T47D (cell line): ENCODE measurements at places on chromosomes 5 and 9.

- DNase-seq = no peak
Measured at GRCh38 chr5:33725806-33726205, 166.0 kb downstream of the ADAMTS12 start.

DNA sequence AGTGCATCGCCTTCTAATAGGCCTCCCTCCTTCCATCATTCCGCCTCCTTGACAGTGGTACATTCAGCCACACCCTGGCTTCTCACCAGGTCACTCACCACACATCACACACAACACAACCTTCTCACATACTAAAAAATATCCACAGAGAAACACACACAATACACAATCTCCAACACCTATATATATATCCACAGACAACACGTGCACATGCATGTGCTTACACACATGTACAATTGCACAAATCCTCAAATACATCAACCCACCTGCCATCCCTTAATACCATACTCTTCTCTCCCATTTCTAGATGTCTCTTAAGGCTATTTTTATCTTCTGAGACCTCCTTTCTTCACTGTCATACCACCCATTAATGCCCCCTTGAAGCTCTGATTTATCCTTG lies 57.6 kb downstream of the PPP2R2B start:
- DNase-seq = no peak

- peak; percentile 28 for DNase-seq
Measured at GRCh38 chr9:93096131-93096802, at the start of gene CARD19. Gene CARD19, plus strand, starts transcription at chr9:93096217. Its CDS starts 129 bp downstream, at chr9:93096346.

DNA sequence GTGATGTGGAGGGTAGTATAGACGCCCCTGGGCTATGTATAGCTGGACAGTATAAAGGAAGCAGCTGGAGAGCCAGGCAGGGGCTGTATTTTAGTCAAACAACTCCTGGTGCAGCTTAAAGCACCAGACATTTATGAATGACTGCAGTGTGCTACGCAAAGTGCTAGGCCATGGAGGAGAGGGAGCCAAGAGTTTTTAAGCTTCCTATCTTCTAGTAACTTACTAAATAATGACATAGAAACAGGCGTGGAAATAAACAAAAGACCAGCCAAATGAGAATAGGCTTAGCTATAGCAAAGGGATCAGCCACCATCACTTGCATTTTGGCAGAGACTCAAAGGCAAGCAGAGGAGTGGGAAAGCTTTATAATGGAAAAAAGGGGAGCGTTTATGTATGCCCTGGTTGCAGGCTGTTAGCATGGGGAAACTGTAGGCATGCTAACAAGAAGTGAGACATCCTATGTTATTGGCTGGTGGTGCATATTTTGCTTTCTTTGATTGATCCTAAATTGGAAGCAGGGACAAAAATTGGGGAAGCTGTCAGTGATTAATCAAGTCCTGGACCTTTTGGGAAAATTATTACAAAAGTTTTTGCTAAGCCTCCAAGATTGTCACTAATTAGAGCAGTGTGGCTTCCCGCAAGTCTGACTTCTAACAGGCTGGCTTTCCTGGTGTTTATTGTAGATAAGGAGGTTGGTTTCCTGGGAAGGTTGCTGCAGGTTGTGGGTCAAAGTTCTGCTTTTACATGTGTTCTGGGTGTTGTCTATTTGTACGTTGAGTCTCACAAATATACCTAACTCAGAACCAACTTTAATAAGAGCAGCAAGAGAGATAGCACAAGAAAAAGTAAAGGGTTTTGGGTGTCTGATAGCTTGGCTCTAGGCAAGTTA lies 46.6 kb downstream of the RAB3C start:
- no peak for DNase-seq

GRCh38 chr5:10556289-10556807 lies 7.5 kb upstream of the ANKRD33B start:
- DNase-seq = no peak

- DNase-seq = no peak
Measured at GRCh38 chr5:78730300-78731094, 81.9 kb upstream of the LHFPL2 start.

- DNase-seq = no peak
Measured at GRCh38 chr9:134656334-134657006, 14.9 kb downstream of the COL5A1 start.

- DNase-seq = no peak
Measured at GRCh38 chr9:28900406-28900805, 1327.1 kb upstream of the C9orf72 start.

- no peak for DNase-seq
Measured at GRCh38 chr5:179804555-179804947, 2.1 kb downstream of the MGAT4B start.

- DNase-seq = no peak
Measured at GRCh38 chr9:68927165-68927564, 86.7 kb downstream of the PRKACG start.

DNA sequence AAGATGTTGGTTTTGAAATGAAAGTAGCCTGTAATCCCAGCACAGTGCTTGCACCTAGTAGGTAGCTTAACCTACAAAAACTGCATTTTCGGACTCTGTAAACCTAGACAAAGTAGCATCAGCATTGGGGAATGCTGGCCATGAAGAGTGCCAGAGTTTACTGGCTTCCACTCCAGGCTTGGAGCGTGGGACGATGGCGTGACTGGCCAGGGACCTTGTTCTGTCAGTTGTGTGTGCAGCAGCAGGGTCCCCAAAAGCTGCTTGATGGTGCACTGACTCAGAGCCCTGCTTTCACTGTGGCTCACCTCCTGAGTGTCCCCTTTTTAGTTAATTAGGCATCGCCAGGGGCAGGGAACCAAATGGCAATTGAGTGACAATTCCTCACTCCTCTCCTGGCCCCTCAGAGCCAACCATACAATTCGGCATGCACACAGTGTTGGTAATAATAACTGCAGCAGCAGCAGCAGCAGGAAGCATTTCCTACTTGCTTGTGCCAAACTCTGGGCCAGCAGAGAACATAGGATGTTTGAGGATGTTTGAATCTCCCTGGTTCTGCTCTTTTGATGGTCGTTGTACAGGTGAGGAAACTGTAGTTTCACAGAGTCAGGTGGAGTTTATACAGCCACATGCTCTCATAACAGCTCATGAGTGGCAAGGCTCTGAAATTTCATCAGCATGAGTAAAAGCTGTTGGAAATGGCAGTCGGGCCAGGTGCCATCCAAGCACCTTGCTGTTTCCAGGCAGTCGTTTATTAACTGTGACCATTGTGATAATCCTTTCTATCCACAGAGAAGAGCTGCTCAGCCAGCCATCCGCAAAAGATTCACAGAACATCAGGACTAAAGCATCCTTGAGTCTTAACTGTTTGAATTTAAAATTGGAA lies 4.2 kb downstream of the UBE2QL1 start:
- no peak for DNase-seq

DNA sequence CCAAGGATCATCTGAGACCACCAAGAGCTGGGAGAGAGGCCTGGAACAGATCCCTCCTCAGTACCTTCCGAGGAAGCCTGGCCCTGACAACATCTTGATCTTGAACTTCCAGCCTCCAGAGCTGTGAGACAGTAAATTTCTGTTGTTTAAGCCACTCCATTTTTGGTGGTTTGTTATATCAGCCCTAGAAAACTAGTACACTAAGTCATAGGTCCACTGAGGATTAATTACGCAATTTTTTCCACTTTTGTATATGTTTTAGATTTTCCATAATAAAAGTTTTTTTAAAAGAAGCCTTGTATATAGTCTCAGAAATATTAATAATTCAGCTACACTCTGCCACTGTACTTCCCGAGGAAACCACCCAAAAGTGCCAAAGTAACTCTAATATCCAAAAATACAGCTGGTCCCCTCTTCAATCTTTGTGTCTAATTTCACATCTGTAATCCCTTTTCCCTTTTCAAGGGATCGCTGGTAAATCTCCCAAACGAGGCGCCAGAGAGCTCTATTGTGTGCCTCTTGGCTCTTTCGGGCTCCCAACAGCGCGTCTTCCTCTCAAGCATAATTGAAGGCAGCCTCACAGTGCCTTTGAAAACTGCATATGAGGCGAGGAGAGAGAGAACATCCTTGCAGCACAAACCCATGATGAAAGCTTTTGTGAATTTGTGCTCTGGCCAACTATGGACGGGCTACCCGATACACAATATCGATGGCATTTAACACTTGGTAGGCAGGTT lies 32.7 kb downstream of the PRUNE2 start:
- no peak for DNase-seq

DNA sequence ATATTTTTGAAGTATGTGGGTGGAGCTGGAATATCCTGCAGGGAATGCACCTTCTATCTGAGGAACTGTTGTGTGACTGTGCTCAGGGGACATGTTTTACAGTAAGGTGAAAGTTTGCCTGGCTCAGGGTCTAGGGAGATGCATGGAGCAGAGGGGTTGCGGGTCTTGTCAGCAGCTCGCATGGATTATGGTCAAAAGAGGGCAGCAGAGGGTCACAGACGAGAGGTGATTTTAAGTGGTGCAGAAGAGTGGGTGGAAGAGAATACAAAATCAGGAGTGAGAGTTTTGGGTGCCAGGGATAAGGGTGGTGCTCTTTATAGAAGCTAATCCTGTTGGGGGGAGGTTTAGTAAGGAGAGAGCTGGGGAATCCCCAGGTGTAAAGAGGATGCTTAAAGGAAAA lies 53.5 kb upstream of the GRIN3A start:
- peak; percentile 3 for DNase-seq

DNA sequence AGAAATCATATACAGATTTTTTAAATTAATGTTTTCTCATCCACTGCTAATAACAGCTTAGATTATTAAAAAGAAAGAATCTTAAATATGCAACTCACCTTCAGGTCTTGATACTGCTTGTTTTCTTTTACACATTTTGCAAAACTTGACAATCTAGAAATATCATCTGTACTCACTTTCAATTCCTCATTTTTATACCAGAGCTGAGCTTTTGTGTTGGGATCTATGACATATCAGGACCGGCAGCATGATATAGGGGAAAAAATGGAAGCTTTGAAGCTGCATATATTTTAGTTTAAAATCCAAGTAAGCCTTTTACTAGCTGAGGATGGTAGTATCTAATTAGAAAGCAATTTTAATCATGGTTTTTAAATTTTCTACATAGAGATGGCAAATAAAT lies 75.7 kb upstream of the SMARCA2 start:
- DNase-seq = no peak

GRCh38 chr5:143586781-143587362 lies 183.4 kb upstream of the NR3C1 start:
- DNase-seq = no peak

DNA sequence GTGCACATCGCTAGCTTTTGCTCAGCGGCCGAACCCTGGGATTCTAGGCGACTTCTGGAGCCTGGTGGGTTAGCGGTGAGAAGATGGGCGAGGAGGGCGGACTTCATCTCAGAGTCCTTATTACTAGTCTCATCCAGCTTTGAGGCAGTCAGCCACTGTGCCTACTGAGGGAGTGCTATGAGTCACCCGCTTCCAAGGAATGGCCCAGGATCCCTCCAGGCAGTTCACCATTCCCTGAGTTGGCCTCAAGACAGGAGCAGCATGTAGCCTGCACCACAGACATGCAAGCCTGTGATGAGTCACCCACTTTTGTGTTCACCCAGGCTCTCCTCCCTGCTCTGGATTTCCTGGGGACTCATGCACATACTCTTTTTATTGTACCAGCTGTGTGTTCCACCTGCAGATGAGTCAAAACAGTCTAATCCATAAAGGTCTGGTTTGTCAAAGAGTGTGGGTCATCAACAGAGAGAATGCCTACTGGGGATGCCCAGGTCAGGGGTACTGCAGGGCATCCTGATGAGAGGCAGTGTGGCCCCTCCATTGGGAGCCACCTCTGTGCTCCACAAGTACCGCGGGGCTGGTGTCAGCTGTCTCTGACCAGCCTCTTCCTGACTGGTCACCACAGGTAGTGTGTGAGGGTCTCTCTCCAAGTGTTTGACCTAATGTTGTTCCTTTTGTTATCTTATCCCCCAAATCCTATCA lies 20.2 kb downstream of the SLC22A5 start:
- DNase-seq = peak; percentile 42

DNA sequence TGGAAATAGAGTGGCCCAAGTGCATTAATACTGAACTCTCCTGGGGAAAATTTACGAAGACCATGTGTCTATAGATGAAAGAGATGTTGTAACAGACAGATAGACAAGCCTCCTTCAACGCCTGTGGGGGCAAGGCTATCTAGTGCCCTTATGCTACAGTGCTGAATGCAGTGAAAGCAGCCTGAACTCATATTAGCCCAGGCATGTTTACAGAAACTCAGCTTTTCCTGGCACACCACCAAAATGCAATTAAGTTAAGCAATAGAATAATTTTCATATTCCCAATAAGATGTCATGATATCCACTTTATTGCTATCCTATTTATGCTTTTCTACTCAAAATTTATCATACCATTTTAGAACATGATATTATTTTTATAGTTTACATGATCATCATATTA lies 277.0 kb downstream of the DIRAS2 start:
- DNase-seq = no peak

DNA sequence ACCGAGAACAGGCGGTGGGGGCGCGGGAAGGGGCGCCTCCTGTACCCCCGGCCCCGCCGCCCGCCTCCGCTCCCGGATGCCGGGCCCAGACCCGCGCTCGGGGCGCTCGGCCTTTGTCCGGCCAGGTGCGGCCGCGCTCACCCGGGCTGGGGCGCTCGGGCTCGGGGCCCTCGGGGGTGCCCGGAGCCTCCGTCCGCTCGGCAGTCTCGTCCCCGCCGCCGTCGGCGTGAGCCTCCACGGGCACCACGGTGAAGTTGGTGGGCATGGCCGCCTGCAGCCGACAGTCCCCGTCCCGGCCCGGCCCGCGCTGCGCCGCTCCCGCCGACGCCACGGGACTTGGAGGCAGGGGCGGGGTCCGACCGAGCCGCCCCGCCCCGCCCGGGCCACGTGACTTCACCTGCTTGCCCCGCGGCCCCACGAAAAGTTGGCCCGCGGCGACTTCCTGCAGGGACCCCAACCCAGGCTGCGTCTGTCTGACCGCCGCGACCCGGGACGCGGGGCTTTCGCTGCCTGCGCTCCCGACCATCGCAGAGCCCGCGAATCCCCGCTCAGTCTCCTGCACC lies at the start of gene SLC12A7:
Gene SLC12A7, minus strand, starts transcription at position 337 of the 563 bp plus-strand sequence. Its CDS starts 72 bp downstream, at position 265.
- peak; percentile 78 for DNase-seq

DNA sequence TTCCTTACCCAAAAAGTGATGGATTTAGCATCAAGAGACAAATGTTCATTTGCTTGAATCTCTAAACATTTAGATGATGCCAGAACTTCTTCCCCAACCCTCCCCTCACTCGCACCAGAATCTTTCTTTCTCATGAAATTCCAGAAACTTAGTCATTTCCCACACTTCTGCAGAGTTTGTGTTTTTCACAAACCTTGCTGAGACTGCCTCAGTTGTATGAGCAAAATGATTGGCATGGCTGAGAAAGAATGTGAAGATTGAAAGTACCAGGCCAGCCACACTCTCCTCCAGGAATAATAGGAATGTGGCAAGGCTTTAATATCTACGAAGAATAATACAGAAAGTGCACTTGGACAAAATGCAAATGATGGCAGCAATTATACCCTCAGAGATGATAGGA lies 428.3 kb upstream of the CDH6 start:
- DNase-seq = no peak

DNA sequence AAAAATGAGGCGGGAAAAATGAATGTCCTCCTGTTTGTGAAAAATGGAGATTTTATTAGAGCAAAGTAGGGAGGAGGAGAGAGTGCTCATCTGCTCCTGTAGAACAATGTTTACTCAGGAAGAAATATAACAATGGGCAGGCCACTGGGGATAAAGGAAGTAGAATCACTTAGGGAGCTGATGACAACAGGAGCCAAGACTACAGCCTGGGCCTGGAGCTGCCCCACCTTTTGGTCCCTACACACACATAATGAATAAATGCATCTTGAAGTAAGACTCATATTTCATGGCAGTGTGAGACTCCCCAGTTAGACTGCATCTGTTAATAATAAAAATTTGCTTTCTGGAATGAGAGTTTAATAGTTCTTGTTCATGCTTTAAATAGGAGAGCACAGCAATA lies 1939.8 kb downstream of the EFNA5 start:
- DNase-seq = no peak

- no peak for DNase-seq
Measured at GRCh38 chr9:130536701-130537107, 42.7 kb upstream of the FUBP3 start.
